ENCODE measurements at places on chromosomes 3 and 15. TPM values are rescaled to one million over a fixed set of nuclear protein-coding genes. Genes with fewer than 3 reads are reported as not detected.

DNA sequence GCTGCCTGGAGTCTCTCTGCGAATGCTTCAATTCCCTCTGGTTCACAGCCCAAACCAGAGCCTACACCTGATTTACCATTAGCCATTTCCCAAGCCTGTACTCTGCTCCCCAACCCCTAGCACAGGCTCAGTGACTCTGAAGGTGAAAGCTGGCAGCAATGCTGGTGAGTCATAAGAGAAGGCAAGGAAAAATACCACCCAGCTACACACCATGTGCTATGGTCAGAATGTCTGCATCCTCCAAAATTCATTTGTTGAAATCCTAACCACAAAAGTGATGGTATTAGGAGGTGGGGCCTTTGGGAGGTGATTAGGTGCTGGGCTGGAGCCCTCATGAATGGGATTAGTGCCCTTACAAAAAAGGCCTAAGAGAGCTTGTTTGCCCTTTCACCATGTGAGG is 117.1 kb upstream of the TJP1 start:
- no peak overlapping the region for H3K27ac ChIP-seq
- no peak for DNase-seq
- no peaks in the 10 kb centered on the region for H3K36me3 ChIP-seq
- H3K27me3 ChIP-seq = peaks cover 2% of the 10 kb centered on the region
- H3K4me1 ChIP-seq = no peaks in the 10 kb centered on the region

GRCh38 chr3:52721002-52721729 is 15.3 kb downstream of the SPCS1 start:
- no peaks in the 10 kb centered on the region for H3K27me3 ChIP-seq
- H3K4me1 ChIP-seq = peaks cover 23% of the 10 kb centered on the region
- peak overlapping the region; percentile 77 for H3K27ac ChIP-seq
- DNase-seq = peak; percentile 27

GRCh38 chr15:83378921-83379578 is 68.1 kb upstream of the SH3GL3 start:
- no peak overlapping the region for H3K4me3 ChIP-seq
- peaks cover 32% of the 10 kb centered on the region for H3K27me3 ChIP-seq
- H3K27ac ChIP-seq = no peak overlapping the region
- H3K4me1 ChIP-seq = peaks cover 6% of the 10 kb centered on the region
- no peaks in the 10 kb centered on the region for H3K36me3 ChIP-seq
- DNase-seq = no peak

DNA sequence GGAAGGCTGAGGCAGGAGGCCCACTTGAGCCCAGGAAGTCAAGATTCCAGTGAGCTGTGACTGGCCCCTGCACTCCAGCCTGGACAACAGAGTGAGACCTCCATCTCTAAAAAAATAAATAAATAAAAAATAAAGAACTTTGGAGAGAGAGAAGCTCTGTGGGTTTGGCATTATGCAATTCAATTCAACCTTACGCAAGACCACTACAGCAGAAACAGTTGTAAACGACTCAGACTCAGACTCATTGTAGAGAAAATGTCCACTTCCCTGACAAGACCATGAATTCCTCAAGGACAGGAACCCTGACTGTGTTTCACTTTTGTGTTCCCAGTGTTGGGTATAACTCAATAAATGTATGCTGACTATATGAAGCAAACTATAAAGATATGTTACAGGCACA is 90.3 kb upstream of the C3orf80 start:
- no peak overlapping the region for H3K4me3 ChIP-seq
- H3K36me3 ChIP-seq = no peaks in the 10 kb centered on the region
- DNase-seq = no peak
- peaks cover 8% of the 10 kb centered on the region for H3K4me1 ChIP-seq
- H3K27ac ChIP-seq = no peak overlapping the region

GRCh38 chr3:25171118-25171807 is 256.8 kb upstream of the RARB start:
- no peaks in the 10 kb centered on the region for H3K4me1 ChIP-seq
- no peak overlapping the region for H3K27ac ChIP-seq
- H3K4me3 ChIP-seq = no peak overlapping the region
- no peaks in the 10 kb centered on the region for H3K27me3 ChIP-seq

FES gene
- total RNA-seq = 31.2 TPM

GOLGA6L4 gene
- 2.3 TPM for total RNA-seq

GABRR3 gene
- not detected for total RNA-seq

SEMA3B gene
- 0.38 TPM for total RNA-seq

Measured in activated CD4-positive, alpha-beta memory T cell treated with anti-CD3 and anti-CD28 coated beads, Interleukin-2, amount 10 ng/mL, durations not matched to agents 7 days and 5 days (primary cell).